Esophagus mucosa (tissue), 1 donor: ENCODE measurements at places on chromosomes 1 and 21. TPM values are rescaled to one million over a fixed set of nuclear protein-coding genes. Genes with fewer than 3 reads are reported as not detected.

The CFHR2 gene
- total RNA-seq, result not detected

The MYOCOS gene
- not detected for total RNA-seq

The SYPL2 gene
- not detected for total RNA-seq

The TRAPPC3 gene
- total RNA-seq, result 65.0 TPM

The CNST gene
- total RNA-seq, result 13.5 TPM

The TPTE gene
- total RNA-seq, result not detected

The SPRR2F gene
- 198 TPM for total RNA-seq

GRCh38 chr1:165884009-165884689 is 56.7 kb downstream of the UCK2 start:
- peak; percentile 24 for ATAC-seq

GRCh38 chr1:11379851-11380250 is 99.1 kb upstream of the DISP3 start:
- ATAC-seq, result no peak

DNA sequence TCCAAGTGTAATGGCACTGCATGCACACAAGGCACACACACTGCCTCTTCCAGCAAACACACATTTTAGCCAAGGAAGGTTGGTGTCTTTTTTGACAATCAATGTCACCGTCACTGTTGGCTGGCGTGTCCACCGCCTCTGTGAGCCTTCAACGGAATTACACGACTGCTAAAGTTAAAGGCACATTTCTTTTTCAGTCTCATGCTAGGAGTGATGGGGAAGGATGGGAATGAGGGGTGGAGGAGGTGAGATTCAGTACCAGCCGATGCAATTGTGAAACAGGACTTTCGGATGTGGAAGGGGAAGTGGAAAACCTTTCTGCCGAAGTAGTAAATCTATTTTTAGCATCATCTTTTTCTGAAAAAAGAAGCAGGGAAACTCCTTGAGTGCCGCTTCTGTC is 1.4 kb downstream of the ELAVL4 start:
- no peak for ATAC-seq

- no peak for ATAC-seq
Observed at GRCh38 chr1:14517841-14518180, 80.7 kb upstream of the KAZN start.

GRCh38 chr1:169042377-169042776 is 64.1 kb upstream of the ATP1B1 start:
- no peak for ATAC-seq

DNA sequence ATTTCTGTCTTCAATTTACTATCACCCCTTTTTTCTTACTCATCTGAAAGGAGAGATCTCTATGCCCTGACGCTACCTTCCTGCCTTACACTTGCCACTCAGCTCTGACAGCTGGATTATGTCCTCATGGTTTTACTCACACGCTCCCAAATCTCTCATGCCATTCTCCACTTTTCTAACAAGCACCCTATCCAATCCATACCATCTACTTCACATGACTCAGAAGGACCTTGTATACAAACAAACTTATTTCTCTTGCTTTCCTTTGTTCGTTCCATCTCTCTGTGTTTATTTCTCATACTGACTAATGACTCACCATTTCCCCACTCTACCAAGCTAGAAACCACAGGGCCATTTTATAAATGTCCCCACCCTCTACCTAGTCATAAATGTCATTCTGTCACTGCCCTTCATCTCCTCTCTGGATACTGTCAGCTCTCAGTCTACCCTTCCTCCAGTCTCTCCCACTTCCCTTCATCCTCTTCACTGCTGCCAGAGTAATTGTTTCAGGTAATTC is 87.3 kb downstream of the USP24 start:
- no peak for ATAC-seq

GRCh38 chr21:14602382-14602958 is 56.4 kb upstream of the SAMSN1 start:
- no peak for ATAC-seq

- ATAC-seq, result no peak
Observed at GRCh38 chr1:231952154-231952553, 325.6 kb downstream of the DISC1 start.

DNA sequence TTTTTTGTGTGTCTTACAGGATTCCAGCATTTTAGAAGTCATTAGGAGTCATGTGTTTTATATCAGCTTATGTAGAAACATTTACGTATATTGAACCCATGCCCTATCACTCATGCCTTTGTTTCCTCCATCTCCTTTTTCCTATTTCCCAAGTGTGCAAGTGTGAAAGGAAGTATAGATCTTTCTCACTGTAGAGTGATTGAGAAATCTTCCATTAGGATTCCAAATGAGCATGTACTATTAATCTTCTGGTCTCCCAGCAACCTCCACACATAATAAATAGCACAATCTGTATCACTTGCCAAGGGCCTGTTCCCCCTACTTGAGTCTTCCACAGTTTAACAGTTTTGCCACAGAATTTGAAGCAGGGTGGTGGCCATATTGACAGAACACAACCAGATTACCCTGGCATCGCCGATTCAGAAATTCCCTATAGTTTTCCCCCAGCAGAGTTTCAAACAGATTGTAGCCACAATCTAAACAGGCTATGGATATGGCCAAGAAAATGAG is 1052.8 kb downstream of the TTLL7 start:
- no peak for ATAC-seq

DNA sequence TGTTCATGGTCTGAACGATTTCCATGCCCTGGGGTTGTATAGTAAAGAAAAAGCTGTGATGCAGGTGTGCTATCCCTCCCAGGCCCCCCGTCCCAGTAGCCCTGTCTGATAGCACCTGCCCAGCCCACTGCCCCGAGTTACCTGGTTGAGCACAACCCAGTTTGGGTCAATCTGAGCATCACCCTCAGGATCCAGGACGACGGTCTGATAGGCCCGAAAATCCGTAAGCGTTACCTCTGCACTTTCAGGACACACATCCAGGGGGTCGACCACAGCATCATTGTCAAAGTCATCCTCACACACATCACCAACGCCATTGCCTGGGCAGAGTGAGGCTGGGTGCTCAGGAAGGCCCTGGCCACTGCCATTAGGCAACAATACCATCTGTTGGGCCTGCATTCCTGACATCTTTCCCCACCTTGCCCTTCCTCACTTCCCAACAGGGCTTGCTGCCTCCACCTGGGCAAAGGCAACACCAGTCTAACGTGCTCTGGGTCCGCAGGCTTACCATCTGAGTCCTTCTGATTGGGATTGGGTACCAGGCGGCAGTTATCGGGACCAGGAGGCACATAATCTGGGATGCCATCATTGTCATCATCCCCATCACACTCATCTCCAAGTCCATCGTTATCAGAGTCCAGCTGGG is 9.7 kb downstream of the THBS3 start:
- ATAC-seq, result no peak

GRCh38 chr21:31786164-31786920 is 54.4 kb upstream of the SCAF4 start:
- ATAC-seq, result no peak

- no peak for ATAC-seq
Observed at GRCh38 chr1:941015-941587, 17.4 kb downstream of the SAMD11 start.
